Activated B cell treated with CpG ODN at 0.5 μM for 24 hours (primary cell): ENCODE measurements at places on chromosomes 4 and X. TPM values are rescaled to one million over a fixed set of nuclear protein-coding genes. Genes with fewer than 3 reads are reported as not detected.

- no peak for DNase-seq
These were observed 74.7 kb downstream of the CEP44 start for GRCh38 chr4:174358410-174358809.

- DNase-seq = no peak
These were observed 186.1 kb upstream of the SLITRK2 start for GRCh38 chrX:145631461-145631951.

FGG gene
- not detected in 2 replicates for total RNA-seq

MAGEB10 gene
- total RNA-seq = not detected in 2 replicates

DNA sequence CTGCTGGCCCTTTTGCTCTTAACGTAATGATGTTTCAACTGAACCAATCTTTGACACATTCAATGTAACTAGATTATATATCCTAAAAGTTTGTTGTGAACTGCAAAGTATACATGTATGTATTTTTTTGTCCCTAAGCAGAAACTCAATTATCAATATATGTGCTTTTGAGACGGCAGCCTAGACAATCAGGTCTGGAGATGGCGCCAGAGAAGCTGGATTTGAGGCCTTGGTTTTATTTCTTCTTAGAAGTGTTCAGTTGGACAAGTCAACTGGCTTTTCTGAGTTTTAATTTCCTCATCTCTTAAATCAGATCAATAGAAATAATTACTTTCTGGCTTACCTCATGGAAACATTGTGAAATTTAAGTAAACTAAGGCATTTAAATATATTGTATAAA lies 62.5 kb downstream of the DCAF8L1 start:
- no peak for DNase-seq

DNA sequence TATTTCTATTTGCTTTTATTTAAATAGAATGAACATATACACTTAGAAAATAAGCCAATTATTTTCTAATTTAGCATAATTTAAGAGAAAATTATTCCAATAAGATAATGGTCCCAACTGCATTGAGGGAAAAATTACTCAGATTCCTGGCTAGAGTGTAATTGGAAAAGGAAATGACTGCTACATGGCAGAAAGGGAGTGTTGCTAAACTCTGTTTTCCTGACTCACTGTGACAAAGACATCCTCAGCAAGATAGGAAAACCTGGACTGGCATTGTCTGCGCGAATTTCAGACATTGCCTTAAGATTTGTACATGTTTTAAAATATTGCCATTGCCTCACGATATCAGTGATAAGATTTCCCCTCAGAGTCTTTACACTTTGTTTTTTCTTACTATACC lies 8.2 kb downstream of the TNIP3 start:
- DNase-seq = no peak

GLRB gene
- not detected in 2 replicates for total RNA-seq

- DNase-seq = peak; percentile 35
These were observed 82.0 kb upstream of the CLDN34 start for GRCh38 chrX:9885150-9885549.

GRCh38 chr4:68864438-68865187 lies 48.8 kb downstream of the UGT2B10 start:
- no peak for DNase-seq

DNA sequence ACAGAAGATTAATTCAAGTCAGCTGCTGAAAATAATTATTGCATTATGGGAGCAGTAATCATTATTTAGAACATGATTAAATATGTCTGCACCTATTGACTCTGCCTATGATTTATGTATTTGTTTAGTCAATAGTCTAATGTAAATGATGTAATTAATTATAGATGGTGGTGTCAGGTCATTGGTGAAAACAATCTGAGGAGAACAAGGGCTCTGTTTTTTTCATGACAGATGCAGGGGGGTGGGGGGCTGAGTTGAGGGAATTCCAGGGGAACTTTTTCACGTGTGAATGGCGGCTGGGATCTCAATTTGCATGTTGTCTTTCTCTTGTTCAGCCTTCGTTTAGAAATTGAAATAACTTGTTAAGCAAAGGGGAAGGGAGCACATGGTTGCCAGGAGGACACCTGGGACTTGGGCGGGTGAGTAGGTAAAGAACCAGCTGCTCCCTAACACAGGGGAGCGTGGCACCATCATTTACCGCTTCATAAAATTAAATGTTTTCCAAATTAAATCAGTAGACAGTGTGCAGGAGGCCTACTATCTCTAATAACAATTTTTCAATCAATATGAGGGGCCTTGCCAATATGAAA lies 65.4 kb downstream of the NKX6-1 start:
- no peak for DNase-seq

- no peak for DNase-seq
These were observed 8.8 kb downstream of the ANKRD37 start for GRCh38 chr4:185405296-185405999.

- no peak for DNase-seq
These were observed 109.7 kb downstream of the SORCS2 start for GRCh38 chr4:7301846-7302630.

DNA sequence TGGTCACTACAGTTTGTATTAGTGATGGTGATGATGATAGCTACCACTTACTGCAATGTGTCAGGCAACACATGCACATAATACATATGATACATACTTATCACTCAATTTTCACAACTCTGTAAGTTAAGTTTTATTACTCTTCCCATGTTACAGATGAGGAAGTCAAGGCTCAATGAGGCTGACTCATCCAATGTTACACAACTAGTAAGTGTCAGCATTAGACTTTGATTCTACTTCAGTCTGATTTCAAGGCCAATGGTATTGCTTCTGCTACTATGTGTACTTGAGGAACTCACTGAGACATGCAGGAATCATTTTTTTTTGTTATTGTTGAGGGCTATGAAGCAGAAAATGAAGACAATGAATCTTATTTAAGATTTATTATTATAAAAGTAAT lies 96.4 kb upstream of the TRPC5OS start:
- no peak for DNase-seq

DNA sequence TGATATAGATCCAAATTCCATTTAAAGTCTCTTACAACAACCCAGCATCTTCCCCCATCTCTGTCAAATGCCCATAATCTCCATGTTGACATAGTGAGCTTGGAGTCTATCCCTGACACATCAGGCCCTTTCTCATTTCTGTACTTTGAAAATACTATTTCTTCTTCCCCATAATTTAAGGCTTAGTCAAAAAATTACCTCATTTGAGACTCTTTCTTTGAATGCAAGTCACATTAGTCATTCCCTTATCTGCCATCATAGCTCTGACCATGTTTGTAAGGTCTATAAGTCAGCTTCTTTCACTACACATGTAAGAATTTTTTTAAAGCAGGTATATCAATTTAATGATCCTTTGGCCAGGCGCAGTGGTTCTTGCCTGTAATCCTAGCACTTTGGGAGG lies 99.9 kb downstream of the DDX60 start:
- DNase-seq = no peak

TRIM2 gene
- 5.1 and 5.5 TPM in 2 replicates for total RNA-seq

GAB3 gene
- 7.1 and 7.5 TPM in 2 replicates for total RNA-seq

NUP62CL gene
- total RNA-seq = 1.1 and 1.4 TPM in 2 replicates

DNA sequence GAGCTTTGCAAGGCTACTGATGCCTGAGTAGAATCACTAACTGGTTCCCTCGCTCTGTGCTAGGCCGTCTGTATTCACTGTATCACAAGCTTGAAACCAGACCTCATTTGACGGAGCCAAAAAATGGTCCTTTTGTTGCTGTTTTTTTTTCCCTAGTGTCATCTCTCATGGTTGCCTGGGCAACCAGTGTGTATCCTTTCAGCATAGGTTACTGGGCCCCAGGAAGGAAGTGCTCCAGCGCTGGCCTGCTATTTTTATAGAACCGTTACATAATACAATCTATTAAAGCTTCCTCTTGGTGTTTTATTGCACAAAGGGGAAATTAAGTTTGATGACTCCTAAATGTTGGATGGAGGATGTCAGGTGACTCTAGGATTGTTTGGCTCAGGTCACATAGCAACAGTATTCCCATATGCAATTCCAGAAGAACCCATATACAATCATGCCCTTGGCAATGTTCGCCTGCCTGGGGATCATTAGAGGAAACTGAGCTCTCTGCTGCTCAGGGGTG lies 220.4 kb downstream of the SPRY1 start:
- no peak for DNase-seq

DNA sequence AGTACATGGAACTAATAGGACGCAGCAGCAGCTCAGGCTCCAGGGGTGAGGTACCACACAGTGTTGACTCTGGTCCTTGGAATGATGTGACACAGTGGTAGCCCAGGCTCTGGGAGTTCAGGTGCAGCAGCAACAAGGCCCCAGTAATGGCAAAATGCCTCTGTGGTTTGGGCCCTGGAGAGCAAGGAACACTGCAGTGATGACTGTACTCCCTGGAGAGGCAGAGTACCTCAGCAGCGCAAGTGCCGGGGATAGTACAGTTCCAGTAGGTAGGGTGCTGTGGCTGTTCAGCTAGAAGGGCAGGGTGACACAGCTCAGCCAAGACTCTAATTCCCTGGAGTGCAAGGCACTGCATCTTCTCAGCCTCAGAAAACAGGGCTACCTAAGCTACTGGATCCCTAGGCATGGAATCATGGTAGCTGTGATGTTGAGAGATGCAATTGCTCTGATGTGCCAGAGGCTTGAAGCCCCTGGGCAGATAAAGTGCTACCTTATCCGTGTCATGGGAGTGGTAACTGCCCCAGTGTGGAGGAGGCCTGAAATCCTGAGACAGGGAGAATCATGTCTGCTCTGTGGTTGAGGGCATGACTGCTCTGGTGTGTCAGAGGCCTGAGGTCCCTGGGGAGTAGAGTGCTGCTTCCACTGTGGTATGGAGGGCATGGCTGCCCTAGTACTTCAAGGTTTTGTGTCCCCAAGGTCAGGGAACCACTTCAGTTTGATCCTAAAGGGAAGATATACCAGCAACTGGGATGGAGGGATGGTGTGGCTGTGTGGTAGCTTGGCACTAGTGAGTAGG lies 55.2 kb downstream of the AREG start:
- DNase-seq = no peak

CHM gene
- total RNA-seq = 15.3 and 22.9 TPM in 2 replicates

DNA sequence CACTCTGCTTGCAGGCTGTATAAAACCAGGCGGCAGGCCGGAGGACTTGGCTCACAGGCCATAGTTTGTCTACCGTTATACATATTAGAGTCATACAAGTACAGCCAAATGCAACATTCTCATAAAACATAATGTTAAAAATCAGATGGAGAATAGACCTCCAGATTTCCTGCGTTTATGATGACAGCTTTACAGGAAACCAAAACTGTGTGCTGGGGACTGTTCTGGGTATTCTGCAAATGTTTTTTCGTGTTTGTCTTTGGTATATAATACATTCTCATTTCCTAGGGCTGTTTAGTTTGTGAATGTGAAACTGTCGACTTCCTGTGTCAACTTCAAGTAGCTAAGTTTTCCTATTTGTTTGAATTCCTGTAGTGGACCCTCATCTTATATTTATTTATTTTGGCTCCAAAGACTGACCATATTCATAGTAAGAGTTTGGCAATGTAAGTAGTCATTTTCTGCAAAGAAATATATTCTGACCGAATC lies 79.5 kb upstream of the FAM9C start:
- no peak for DNase-seq

ZFP92 gene
- 1.5 and 1.6 TPM in 2 replicates for total RNA-seq

GAGE12J gene
- total RNA-seq = not detected in 2 replicates

PPARGC1A gene
- not detected in 2 replicates for total RNA-seq

DNA sequence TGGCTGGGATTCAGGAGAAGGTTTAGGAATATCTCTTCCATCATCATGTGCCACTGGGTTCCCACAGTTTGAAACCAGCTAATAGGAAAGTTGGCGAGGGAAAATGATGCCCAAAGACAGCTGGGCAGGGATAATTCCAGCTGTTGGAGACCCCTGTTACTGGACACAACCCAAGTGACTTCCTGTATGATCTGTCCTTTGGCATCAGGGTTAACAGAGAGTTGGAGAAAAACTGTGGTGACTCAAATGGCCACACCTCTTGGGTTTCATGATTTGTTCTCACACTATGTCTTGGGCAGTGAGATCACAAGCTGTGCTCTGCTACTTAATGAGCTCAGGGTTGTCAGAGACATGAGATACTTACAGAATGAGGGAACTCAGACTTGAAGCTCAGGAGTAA lies 3.8 kb downstream of the FGF16 start:
- no peak for DNase-seq

- no peak for DNase-seq
These were observed 256.7 kb upstream of the GNPDA2 start for GRCh38 chr4:44983083-44983482.

KLF3 gene
- total RNA-seq = 14.5 and 15.9 TPM in 2 replicates

DNA sequence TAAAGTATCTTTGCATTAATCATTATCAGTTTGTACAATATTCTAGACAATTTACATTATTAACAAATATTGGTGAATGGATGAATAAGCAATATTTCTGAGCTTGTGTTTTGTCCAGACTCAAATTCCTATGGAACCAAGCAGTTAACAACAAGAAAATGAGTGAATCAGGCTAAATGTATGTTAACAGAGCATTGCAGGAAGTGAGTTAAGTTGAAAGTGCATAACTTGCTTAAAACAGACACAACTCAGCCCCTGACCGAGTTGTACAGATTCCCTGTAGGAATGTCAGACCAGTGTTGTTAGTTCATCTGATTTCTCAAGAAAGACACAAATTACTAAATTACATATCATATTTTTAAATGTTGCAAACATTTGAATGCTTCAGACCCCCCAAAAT lies 23.7 kb upstream of the CSN1S1 start:
- no peak for DNase-seq

DNA sequence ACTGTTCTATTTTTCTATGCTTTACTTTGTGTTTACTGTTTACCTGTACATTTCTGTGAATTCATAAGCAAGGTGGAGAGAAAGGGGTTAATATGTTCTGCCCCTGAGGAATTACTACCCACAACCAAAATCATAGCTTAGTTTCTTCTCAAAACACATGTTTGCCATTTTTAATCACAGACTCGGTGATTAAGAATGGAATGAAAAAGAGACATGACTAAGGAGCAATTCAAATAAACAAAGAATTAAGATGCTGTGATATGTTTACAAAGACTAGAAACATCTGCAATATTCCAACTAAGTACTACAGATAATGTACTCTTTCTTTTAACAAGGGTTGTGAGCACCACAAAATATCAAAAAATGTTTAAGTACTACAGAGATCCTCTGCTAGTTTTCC lies 11.7 kb upstream of the FAT4 start:
- no peak for DNase-seq

FMR1NB gene
- not detected in 2 replicates for total RNA-seq

DNA sequence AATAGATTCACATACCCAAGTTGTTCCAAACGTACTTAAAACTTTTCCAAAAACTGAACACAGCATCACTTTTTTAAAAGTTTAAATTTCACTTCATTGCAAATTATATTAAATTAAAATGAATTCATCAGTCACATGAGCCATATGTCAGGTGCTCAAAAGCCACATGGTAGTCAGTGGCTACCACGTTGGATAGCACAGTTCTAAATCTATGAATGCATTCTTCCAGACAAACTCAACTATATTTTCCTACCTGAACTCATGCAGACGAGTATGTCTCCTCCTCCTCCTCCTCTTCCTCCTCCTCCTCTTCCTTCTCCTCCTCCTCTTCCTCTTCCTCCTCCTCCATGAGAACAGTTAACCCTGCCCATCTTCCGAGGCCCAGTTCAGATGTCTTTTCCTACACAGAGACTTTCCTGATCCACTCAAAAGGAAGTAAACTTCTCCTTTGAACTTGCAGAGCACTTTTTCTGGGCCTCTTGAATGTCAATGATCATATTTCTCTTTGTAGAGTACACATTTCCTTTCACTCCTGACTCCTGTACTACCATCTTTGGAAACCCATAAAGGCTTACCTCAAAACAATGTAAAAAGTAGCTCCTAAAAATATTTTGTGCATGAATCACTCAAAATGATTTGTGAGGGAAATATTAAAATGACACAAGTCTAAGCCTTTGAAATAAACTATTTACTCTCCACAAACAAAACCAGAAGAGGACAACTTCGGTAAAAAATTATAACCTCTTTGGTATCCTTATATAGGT lies 172.6 kb downstream of the AMELX start:
- no peak for DNase-seq
